Vagina (tissue), 2 donors: ENCODE measurements at places on chromosomes 3 and 15. TPM values are rescaled to one million over a fixed set of nuclear protein-coding genes. Genes with fewer than 3 reads are reported as not detected.

EFHB gene
- 0.49 TPM for total RNA-seq

DNA sequence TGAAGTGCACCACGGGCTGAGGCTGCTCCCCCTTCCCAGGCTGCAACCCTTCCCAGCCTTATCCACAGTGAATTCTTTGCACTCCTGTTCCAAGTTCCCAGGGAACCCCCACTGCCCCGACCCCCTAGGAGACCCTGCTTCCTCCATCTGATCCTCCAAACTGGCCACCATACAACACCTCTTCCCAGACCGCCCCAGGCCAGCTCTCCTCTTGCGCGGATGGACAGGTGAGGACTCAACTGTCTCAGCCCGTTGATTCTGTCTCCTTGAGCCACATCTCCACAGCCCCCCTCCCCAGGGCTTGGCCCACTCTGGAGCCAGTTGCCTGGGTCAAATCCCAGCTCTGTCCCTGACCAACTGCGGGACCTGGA lies 21.7 kb downstream of the GRIP2 start:
- no peak overlapping the region for H3K27ac ChIP-seq
- no peak for DNase-seq

HEXA gene
- 82.5 TPM for total RNA-seq

DNA sequence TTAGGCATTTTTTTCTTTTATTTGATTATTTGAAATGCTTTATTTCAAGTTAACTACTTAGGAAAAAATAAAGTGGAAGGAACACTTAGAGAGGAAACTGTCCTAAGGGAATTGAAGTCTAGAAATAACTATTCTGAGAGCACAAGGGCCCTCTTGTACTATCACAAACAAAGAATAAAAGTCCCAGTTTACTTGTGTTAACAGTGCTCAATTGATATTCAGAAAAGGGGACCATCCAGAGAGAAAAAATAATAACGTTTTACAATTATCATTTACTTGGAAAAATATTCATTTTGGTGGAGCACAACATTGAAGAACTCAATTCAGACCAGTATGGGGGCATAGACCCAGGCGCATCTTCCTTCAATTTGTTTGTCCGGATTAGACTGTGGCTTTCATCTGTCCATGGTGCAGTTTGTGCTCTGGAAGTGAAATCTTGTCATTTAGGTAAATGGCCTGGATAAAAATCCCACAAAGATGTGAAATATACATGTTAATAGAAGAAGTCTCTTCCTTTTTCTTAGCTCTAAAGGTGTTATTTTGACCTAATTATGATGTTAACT lies 54.5 kb upstream of the SAMMSON start:
- no peaks in the 10 kb centered on the region for H3K36me3 ChIP-seq
- H3K4me1 ChIP-seq = peaks cover 4% of the 10 kb centered on the region
- no peak overlapping the region for H3K4me3 ChIP-seq
- no peaks in the 10 kb centered on the region for H3K27me3 ChIP-seq
- DNase-seq = no peak

DNA sequence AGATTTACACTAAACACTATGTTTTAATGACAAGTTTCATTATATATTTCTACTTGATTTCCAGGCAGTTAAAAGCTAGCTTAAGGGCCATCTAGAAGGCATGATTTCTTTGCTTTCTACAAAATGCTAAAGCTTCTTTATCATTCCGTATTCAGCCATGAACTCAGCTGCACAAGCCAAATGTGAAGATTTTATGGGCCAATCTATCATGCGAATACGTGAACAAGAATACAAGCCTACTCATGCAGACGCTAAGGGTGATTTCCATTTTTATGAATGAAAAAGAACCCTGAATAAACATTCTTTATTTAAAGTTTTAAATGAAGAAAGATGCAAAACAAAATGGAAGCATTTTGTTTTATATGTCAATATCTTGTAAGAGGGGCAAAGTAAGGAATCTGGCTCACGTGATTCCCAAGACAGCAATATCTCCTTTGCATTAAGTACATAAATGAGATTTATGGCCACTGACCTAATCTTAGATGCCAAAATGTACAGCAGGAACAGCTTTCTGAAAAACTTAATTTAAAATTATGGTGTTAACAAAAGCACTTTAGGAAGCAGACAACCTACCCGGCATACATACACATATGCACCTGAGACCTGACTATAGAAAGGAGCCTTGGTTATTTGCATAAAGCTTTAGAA lies 215.8 kb downstream of the DPH6 start:
- no peak overlapping the region for H3K4me3 ChIP-seq
- no peak overlapping the region for H3K27ac ChIP-seq
- no peak for DNase-seq
- H3K27me3 ChIP-seq = no peaks in the 10 kb centered on the region
- no peaks in the 10 kb centered on the region for H3K36me3 ChIP-seq

DNA sequence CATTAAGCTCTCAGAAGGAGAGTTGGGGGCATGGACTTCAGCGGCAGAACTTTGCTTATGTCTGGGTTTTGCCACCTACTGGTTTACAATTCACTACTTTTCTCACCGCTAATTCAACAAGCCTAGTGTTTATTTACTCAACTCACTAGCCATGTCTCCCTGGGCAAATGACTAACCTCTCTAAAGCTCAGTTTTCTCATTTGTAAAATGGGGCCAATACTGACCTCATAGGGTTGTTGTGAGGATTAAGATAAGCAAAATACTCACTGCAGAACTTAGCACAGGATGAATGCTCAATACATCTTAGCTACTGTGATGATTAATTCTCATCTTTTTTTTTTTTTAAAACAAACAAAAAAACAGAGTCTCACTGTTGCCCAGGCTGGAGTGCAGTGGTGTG lies 106.3 kb downstream of the CADPS start:
- no peaks in the 10 kb centered on the region for H3K36me3 ChIP-seq
- H3K27me3 ChIP-seq = no peaks in the 10 kb centered on the region
- no peak overlapping the region for H3K4me3 ChIP-seq
- no peaks in the 10 kb centered on the region for H3K4me1 ChIP-seq

ZNF774 gene
- 8.3 TPM for total RNA-seq

GRCh38 chr3:60463685-60464084 lies 787.6 kb downstream of the FHIT start:
- H3K27ac ChIP-seq = no peak overlapping the region
- H3K36me3 ChIP-seq = no peaks in the 10 kb centered on the region
- no peak for DNase-seq
- H3K4me3 ChIP-seq = no peak overlapping the region
- H3K27me3 ChIP-seq = no peaks in the 10 kb centered on the region

GRCh38 chr3:126083511-126083912 lies 412 bp downstream of the SLC41A3 start:
- H3K27me3 ChIP-seq = no peaks in the 10 kb centered on the region
- H3K4me3 ChIP-seq = peak overlapping the region; percentile 78
- H3K4me1 ChIP-seq = peaks cover 23% of the 10 kb centered on the region

- no peaks in the 10 kb centered on the region for H3K36me3 ChIP-seq
- no peaks in the 10 kb centered on the region for H3K4me1 ChIP-seq
- no peak overlapping the region for H3K4me3 ChIP-seq
- H3K27ac ChIP-seq = no peak overlapping the region
These were observed 74.8 kb downstream of the PLOD2 start for GRCh38 chr3:146086211-146086610.

- peaks cover 7% of the 10 kb centered on the region for H3K4me1 ChIP-seq
- H3K27ac ChIP-seq = no peak overlapping the region
- no peaks in the 10 kb centered on the region for H3K36me3 ChIP-seq
- no peak for DNase-seq
- no peak overlapping the region for H3K4me3 ChIP-seq
- no peaks in the 10 kb centered on the region for H3K27me3 ChIP-seq
These were observed 401.7 kb upstream of the CDIN1 start for GRCh38 chr15:36177590-36178302.

CASR gene
- not detected for total RNA-seq

DNA sequence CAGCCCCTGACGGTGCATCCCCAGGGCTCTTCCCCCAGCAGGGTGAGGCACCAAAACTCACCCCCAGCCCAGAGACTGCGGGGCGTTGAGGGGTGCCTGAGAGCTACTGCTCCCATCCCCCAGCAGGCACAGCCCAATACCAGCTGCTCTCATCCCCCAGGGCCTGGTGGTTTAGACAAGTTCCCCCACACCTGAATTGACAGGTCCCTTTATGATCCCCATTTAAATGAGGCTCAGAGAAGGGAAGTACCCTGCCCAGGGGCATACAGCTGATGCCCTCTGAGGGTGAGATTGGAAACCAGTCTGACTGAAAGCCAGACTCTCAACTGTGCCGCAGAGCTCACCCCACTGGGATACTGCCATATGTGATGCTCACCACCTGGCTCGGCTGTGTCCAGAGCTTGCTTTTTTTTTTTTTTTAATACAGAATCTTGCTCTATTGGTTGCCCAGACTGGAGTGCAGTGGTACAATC lies 20.1 kb downstream of the DUSP7 start:
- H3K27me3 ChIP-seq = no peaks in the 10 kb centered on the region
- no peaks in the 10 kb centered on the region for H3K36me3 ChIP-seq
- no peak overlapping the region for H3K4me3 ChIP-seq
- peaks cover 39% of the 10 kb centered on the region for H3K4me1 ChIP-seq

CIP2A gene
- total RNA-seq = 6.9 TPM

DNA sequence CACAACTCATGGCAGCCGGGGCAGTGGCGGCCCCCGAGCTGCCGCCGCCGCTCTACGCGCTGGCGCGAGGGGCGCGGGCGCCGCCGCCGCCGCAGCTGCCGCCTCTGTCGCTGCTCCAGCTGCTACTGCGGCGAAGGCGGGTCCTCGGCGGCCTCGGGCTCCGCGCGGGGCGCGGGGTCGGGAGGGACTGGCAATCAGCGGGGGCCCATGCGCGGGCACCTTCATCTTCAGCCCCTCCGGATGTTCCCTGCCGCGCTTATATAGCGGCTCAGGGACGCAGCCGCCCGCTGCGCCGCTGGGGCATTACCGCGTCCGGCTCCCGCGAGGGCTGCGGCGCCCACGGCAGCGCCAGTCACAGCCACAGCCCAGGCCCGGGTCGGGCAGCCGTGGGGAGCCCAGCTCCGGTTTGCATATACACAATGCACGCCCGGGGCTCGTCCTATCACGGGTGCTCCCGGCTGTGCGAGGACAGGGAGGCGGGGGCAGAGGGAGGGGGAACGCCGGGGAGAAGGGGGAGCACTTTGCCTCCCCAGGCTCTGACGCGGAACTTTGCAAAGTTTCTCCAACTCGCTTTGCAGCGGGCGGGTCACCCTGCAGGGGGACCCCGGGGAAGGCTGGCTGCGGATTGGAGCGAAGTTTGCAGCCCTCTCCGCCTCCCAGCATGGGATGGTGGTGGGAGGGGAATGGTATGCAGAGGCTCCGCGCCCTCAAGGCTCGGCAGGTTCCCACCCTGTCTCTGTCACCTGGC lies at the start of gene VGLL3:
TSS of gene VGLL3 (minus strand) at position 416 of the 748 bp plus-strand sequence. CDS start at position 10, 406 bp downstream.
- H3K27me3 ChIP-seq = no peaks in the 10 kb centered on the region
- no peak for DNase-seq
- no peaks in the 10 kb centered on the region for H3K36me3 ChIP-seq
- peak within 1 kb of the TSS; percentile 77 for H3K27ac ChIP-seq
- H3K4me3 ChIP-seq = peak within 1 kb of the TSS; percentile 70

GRCh38 chr15:101000271-101000681 lies 81.1 kb downstream of the LRRK1 start:
- H3K27me3 ChIP-seq = no peaks in the 10 kb centered on the region
- peaks cover 23% of the 10 kb centered on the region for H3K4me1 ChIP-seq

XCR1 gene
- total RNA-seq = not detected

DNA sequence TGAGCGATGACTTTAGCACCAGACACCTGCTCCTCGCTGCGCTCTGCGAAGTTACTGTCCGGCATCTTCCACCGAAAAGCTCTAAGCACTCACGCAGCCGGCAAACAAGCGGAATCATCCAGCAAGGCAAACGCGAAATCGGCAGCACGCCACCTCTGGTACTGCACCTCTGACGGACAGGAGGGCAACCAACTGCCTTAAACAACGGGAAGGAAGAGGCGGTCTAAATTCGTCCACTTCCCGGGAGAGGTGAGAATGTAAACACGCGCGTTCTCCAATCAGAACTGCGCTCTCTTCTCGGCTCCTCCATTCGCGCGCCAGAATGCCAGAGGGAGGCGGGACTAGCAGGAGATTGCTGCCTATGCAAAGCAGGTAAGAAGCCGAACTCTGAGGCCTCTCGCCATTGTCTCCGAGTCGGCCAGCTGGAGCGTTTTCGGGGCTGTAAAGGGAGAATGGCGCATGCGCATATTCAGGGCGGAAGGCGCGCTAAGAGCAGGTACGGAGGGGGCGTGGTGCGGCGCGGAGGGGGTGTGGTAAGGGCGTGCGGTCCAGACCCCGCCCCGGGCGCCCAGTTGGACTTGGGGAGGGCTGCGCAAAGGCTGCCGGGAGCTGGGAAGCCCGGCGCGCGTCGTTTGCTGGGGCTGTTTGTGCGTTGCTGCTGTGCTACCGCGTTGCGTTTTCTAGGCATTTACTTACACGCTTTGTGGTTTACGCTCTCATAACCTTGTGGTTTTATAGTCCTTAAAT lies at the start of the genes BTD and HACL1:
TSS of gene BTD (plus strand) at position 347 of the 747 bp plus-strand sequence. CDS start 33,695 bp downstream, outside the sequence.
TSS of gene HACL1 (minus strand) at position 171 of the 747 bp plus-strand sequence. CDS start at position 65, 106 bp downstream.
- H3K27ac ChIP-seq = peak within 1 kb of the TSS; percentile 90
- DNase-seq = peak; percentile 99
- peak within 1 kb of the TSS; percentile 87 for H3K4me3 ChIP-seq
- H3K36me3 ChIP-seq = peaks cover 19% of the 10 kb centered on the region
- peaks cover 34% of the 10 kb centered on the region for H3K4me1 ChIP-seq

C3orf22 gene
- total RNA-seq = not detected

RPLP1 gene
- 1,258 TPM for total RNA-seq

DNA sequence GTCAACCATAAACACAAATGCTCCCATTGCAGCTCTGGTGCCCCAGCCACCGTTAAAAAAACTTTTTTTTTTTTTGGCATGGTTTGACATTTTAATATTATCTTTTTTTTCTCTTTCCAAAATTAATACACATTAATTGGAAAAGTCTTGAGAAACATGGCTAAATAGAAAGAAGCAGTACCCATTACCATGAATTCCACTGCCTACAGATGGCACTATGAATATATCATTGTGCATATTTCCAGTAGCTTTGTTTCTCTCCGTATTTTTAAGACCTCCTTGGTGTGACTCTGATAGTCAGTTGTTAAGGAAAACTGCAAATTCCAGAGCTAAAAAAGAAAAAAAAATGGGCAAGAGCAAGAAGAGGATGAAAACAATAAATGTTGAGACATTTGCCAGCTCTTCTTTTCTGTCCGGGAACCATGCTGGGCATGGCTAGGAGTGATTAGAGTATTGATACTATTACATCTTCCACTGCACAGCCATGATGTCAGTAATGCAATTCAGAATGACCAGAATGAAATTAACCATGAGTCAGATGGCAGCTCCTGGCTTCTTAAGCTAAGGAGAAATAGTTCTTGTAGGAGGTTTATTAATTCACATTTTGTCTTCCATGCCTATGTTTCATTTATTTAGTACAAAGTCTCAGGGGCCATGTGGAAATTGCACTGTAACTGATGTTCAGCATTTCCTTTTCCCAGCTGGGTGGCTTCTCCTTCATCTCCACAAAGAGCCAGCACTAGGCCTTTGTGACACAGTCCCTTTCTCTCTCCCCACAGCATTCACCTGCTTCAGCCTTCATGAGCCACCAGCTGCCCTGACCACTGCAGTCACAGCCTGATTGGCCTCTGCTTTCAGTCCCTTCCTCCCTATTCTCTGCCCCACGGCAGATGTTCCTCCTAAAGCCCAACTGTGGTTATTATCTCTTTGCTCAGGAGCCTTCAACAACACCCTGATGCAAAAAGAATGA lies 31.8 kb downstream of the SLC7A14 start:
- H3K27me3 ChIP-seq = no peaks in the 10 kb centered on the region
- H3K27ac ChIP-seq = no peak overlapping the region
- no peak for DNase-seq
- no peak overlapping the region for H3K4me3 ChIP-seq
